Epithelial cell of umbilical artery (primary cell): ENCODE measurements at places on chromosomes 12 and 14. TPM values are rescaled to one million over a fixed set of nuclear protein-coding genes. Genes with fewer than 3 reads are reported as not detected.

The MBD6 gene
- total RNA-seq: 2.3 and 3.6 TPM in 2 replicates

The LUM gene
- total RNA-seq: 2.3 and 7.1 TPM in 2 replicates

The FAM222A gene
- 0.15 and 0.32 TPM in 2 replicates for total RNA-seq

The SLC5A8 gene
- total RNA-seq: not detected in 2 replicates

The GZMH gene
- not detected in 2 replicates for total RNA-seq

The IFT81 gene
- 9.1 and 10.9 TPM in 2 replicates for total RNA-seq

The ADCY6 gene
- total RNA-seq: 27.8 and 33.5 TPM in 2 replicates

The INHBE gene
- total RNA-seq: 0.15 TPM in 1 of 2 replicates, not detected in the other

The PROX2 gene
- not detected in 2 replicates for total RNA-seq

The PIWIL1 gene
- not detected in 2 replicates for total RNA-seq

The CLEC4D gene
- total RNA-seq: not detected in 2 replicates

The HCAR1 gene
- total RNA-seq: not detected in 2 replicates

The TAS2R31 gene
- 5.2 and 6.8 TPM in 2 replicates for total RNA-seq

The POTEM gene
- not detected in 2 replicates for total RNA-seq

The NPFF gene
- not detected in 2 replicates for total RNA-seq

The SMCO2 gene
- total RNA-seq: not detected in 2 replicates

The RERG gene
- not detected in 2 replicates for total RNA-seq

The B4GALNT3 gene
- total RNA-seq: not detected in 2 replicates

The SSPN gene
- 0.61 and 0.65 TPM in 2 replicates for total RNA-seq

The SELPLG gene
- 0.61 TPM in 1 of 2 replicates, not detected in the other for total RNA-seq

The ACYP1 gene
- 13.3 and 17.5 TPM in 2 replicates for total RNA-seq

The IL26 gene
- not detected in 2 replicates for total RNA-seq
